ENCODE measurements at places on chromosomes 3 and 15. TPM values are rescaled to one million over a fixed set of nuclear protein-coding genes. Genes with fewer than 3 reads are reported as not detected.

The ZDHHC23 gene
- total RNA-seq = not detected

The CD96 gene
- not detected for total RNA-seq

The GOLGA6L10 gene
- total RNA-seq = 1.8 TPM

The SIDT1 gene
- not detected for total RNA-seq

The CPN2 gene
- not detected for total RNA-seq

The CDAN1 gene
- 6.7 TPM for total RNA-seq

Measured in myometrial cell (primary cell).